Esophagus muscularis mucosa (tissue), 4 donors: ENCODE measurements at places on chromosomes 7 and 10. TPM values are rescaled to one million over a fixed set of nuclear protein-coding genes. Genes with fewer than 3 reads are reported as not detected.

DNA sequence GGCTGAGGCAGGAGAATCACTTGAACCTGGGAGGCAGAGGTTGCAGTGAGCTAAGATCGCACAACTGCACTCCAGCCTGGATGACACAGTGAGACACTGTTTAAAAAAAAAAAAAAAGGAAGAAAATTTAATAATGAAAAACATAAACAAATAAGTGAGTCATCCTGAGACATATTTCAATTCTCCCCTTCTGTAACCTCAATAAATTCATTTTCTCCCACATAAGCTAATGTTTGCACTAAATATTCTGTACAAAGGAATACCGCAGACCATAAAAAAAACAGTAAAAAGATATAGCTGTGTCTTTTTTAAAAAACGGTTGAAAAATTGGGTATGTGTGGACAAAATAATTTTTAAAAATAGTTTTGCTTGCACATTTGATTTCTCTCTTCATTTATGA, 654.0 kb downstream of the KCNMA1 start:
- DNase-seq: no peak

- DNase-seq: no peak
These were observed 84.1 kb downstream of the MALSU1 start for GRCh38 chr7:23383225-23383624.

DNA sequence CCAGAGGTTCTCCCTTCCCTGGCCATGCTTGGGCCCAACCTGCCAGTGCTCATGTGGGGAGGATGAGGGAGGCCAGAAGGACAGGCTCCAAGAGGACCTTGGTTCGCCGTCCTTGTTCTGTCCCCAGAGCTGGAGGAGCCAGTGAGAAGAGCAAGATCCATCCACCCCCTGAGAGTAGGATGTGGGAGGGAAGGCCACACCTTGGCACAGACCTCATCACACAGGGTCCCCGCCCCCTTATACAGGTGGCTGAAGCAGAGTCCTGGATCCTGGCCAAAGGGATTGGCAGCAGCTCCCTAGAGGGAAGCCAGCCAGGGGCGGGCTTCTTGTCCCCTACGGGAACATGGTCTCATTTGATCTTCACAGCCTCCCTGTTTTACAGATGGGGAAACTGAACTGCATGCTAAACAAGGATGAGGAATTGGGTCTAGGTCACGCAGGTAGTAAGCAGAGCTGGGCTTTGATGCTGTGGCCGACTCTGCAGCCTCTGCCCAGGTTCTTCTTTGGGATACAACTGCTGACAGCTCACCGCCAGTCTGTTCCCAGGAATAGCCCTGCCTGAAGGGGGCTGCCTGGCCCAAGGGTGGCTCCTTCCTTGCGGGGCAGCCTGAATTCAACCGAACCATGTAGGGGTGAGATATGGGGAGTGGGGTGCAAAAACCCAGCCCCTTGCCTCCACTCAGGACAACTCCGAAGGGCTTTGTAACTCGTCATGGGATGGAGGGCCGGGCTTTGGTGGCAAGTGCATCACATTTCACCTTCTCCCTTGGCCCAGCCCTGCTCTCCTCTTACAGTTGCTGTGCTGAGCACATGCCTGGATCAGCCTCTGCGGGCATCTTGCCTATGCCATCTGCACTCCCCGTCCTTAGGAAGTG, 62.2 kb upstream of the KDM7A start:
- DNase-seq: no peak

GRCh38 chr10:53904506-53905241, 896.4 kb downstream of the PCDH15 start:
- no peak for DNase-seq

The GIMAP6 gene
- 37.0 TPM for total RNA-seq
